ENCODE measurements at places on chromosomes 6 and 20.

DNA sequence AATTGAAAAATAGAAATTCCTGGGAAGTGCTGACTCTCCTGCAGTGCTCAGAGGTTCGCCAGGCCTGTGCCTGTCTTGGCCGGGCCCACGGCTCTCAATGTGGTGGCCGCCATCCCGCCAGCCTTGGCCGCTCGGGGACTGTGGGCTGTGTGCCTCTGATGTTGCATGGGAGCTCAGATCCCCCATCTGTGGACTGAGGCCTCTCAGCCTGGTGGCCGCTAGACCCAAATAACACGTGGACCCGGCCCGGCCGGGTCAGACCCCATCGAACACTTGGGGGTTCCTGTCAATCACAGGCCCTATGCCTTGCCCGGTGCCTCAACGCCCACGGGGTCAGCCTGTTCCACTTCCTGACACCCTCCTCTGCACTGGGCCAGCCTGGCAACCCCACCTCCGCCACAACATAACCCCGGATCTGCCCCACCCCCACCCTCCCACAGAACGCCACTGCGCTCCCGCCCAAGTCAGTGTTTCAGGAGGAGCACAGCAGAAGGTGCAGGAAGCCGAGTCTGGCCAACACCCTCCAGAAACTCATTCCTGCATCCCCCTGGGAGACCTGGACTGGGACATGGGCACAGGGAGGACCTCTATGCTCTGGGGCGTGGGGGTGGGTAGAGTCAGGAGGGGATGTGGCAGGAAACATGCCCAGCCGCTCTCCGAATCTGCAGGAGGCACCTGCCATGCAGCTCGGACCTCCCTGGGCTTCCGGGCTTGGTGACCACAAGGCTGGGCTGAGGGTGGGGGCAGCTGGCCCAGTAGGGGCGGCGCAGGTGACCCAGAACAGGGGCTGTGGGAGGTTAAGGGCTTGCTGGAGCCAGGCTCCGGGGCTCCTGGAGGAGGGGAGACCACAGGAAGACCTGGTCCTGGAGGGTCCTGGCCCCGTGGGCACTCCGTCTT lies 98.7 kb upstream of the BHLHE23 start:
- DNase-seq, result no peak

DNA sequence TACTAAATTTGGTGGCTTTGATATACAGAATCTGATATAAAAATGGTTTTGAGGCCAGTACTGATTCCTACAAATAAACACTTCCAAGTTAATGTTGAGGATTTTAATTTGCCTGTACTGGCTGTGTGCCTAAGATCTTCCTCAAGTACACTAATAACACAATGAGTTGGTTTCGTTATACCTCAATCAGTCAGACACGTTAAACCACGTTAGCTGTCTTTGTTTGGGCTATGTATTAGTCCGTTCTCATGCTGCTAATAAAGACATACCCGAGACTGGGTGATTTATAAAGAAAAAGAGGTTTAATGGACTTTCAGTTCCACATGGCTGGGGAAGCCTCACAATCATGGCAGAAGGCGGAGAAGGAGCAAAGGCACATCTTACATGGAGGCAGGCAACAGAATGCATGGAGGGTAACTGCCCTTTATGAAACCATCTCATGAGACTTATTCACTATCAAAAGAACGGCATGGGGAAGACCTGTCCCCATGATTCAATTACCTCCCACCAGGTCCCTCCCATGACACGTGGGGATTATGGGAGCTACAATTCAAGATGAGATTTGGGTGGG lies 46.2 kb downstream of the NT5E start:
- no peak for DNase-seq

DNA sequence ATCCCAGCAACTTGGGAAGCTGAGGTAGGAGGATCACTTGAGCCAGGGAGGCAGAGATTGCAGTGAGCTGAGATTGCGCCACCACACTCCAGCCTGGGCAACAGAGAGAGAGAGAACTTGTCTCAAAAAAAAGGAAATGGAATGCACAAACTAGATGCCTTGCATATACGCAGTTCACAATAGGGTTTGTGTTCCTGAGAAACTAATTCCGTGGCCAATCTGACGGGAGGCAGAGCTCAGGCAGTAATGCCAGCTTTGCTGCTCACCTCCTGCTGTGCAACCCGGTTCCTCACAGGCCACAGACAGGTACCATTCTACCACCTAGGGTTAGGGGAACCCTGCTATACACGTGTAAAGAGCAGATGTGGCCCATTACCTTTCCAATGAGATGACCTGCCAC lies 1.4 kb downstream of the CDK5RAP1 start:
- DNase-seq, result no peak

DNA sequence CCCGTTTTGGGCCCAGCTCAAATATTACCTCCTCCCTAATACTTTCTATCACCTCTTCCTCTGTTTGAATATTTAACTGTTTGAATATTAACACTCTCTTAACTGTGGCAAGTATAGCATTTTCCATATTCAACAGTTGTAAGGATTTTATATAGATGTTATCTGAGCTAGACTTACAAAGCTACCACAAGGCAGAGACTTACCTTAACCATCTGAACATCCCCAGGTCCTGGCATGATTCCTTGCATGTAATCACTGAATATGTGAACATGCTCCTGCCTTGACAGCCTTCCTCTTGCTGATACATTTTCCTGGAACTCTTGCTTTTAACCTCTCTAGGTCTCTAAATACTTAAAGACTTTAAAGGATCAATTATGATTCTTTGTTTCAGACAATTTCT lies 182.4 kb downstream of the MCHR2 start:
- DNase-seq, result no peak

- no peak for DNase-seq
Measured at GRCh38 chr6:165707067-165707853, 44.2 kb upstream of the PDE10A start.

GRCh38 chr6:16705081-16705993 lies 55.9 kb downstream of the ATXN1 start:
- no peak for DNase-seq

DNA sequence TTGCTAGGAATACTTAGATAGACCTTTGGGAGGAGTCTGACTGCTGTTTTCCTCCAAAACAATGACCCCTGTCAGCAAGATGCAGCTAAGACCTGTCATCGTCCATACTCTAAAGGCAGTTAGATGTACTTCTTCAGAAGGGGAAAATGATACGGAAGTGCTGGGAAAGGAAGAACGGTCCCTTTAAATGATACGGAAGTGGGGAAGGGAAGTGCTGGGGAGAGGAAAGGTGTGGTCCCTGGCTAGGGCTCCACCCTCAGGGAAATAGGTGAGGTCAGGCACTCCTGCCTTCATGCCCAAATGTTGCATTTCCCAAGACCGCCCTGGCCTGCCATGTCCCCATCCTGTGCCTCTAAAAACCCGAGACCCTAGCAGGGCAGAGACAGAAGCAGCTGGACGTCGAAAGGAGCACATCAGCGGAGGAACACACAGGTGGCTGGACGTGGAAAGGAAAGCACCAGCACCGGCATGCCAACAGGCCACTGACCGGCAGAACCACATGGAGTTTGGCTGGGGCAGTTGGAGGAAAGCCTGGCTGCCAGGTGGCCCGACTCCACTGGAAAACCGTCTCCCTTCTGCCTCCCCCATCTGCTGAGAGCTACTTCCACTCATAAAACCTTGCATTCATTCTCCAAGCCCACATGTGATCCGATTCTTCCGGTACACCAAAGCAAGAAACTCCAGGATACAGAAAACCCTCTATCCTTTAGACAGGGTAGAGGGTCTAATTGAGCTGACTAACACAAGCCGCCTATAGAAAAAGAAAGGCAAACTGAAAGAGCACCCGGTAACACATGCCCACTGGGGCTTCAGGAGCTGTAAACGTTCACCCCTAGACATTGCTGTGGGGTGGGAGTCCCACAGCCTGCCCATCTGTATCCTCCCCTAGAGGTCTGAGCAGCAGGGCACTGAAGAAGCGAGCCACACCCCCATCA lies 94.6 kb downstream of the FAXC start:
- DNase-seq, result no peak

DNA sequence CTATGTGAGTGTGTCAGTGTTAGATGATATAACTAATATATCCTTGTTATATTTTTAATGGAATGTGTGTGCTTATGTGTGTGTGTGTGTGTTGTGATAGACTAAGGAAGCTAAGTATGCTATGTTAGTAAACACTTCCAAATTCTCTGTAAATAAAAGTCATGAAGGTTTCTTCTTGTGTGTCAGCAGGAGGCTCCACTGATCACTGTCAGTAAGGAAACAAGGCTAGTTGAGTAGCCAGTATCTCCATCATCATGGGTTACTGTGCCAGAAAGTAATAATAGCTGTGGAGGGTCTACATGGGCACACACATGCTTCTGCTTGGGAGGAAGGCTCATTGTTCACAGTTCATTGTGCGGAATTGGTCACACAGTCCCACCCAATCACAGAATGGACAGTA lies 302.8 kb upstream of the RNF217 start:
- DNase-seq, result no peak

- DNase-seq, result no peak
Measured at GRCh38 chr20:341682-342081, 5.2 kb upstream of the NRSN2 start.

DNA sequence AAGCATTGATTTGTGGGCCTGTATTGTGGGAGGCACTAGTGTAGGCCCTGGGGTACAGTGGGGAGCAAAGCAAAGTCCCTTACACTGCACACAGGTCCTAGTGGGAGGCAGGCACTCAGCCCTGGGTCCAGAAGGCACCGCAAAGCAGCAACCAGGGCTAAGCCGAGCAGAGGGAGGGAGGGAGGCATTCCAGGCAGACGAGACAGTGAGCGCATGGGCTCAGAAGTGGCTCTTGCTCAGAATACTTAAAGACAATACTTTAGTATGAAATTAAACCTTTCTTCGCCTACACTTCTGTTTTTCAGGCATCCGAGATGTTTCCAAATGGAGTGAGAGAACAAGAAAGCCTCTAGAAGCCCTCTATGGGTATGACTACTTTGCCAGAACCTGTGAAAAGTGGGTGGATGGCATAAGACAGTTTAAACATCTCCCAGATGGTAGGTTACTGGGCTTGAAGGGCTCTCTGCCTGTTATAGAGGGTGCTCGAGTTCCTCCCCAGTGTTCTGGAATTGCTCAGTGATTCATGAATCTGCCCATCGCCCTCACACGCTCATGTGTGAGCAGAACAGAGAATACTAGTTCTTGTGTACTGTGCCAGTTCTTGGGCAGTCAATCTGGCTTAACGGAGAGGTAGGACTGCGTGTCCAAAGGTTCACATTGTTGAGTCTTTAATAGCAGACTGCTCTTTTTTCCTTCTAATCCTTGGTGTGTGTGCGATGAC lies 18.7 kb downstream of the BPHL start:
- no peak for DNase-seq

DNA sequence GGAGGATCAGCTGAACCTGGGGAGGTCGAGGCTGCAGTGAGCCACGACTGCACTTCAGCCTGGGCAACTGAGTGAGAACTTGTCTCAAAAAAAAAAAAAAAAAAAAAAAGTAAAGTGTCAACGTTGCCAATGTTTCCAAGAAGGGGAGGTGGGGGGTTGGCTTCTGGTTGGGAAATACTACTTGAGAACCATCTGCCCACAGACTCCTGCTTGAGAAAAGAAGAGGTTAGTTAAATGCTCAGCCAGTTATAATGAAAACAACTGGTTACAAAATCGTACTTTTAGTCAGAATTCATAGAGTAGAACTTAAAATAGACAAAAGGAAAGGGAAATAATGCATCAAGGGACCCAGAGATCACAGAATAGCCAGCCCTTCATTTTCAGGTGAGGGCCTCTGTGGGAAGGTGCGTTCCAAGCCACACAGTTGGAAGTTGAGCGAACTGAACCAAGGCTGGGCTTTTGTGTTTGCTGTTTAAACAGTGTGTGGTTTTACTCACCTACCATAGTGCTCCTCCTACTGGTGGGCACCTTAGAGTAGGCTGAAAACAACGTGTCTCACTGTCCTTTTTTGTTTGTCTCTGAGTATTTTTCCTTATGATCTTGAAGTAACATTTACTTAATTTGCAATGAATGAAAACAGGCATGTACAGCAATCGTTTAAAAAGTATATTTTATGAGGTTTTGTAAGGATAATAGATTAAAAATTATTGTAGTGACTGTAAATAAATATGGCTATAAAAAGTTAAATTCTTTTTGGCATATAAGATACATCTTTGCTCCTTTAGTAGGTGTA lies 200.7 kb downstream of the BCAS1 start:
- DNase-seq, result peak; percentile 60

DNA sequence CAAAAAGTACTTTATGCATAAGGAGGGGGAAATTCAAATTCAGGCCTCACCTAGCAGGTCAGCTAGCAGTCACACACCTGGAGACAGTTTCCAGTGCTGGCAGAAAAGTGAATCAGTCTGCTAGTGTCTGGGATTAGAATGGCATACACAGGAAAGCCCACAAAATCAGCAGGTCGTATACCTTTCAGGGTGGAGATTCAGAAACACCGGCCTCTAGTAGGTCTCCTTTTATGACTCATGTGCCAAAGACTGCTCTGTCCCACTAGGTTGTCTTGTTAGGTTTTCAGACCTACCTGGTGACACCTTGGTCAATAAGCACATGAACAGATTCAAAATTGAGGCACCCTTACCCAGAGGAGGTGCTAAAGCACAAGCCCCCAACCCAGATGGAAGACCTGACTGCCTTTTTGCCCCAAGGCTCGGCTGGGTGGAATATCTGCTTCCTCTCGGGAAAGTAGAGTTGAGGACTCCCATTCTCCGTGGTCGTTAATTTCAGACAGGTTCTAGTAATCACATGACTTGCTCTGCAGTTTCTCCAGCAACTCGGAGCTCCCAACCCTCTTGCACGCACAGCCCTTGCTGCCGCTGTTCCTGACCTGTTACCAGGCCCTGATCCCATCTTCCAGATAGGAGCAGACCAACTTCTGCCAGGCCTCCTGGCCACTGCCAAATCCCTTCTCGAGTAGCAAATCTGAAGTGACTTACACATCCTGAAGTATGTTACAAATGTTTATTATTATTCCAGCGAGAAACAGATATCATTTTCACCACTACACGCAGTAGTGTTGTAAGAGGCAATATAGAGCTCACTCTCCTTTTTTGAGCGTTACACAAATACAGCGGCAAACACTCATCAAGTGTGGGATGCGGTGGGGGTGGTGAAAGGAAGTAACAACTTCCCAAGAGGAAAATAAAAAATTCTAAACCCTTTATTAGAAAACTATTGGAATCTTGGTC lies 46.6 kb downstream of the AGPAT4 start:
- no peak for DNase-seq

- no peak for DNase-seq
Measured at GRCh38 chr6:35439308-35439707, 12.8 kb upstream of the FANCE start.

- peak; percentile 38 for DNase-seq
Measured at GRCh38 chr6:816510-817084, 123.7 kb upstream of the EXOC2 start.

DNA sequence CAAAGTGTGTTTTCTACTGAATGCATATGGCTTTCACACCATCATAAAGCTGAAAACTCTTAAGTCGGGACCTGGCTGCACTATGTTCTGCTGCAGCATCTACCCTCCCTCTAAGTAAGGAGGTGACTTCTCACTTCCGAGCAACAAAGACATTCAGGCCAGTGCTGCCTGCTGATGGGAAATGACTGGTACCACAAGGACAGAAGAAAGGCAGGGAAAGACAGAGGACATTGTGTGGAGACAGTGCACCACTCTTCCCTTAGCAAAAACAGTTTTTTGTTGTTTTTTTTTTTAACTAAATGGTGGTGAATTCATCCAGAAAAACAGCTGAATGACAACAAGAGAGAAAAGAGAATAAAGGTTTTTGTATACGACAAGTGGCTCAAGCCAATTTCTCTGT lies 81.5 kb downstream of the MAP7 start:
- no peak for DNase-seq

GRCh38 chr20:19969106-19969505 lies 48.1 kb upstream of the NAA20 start:
- DNase-seq, result no peak

GRCh38 chr6:124676033-124676432 lies 286.2 kb upstream of the RNF217 start:
- DNase-seq, result no peak

- DNase-seq, result no peak
Measured at GRCh38 chr6:102064142-102064541, 670.6 kb downstream of the GRIK2 start.
